MV-4-11 (cell line): ENCODE measurements at places on chromosomes 16 and 17.
A peak's percentile ranks its signal among the peaks of the same experiment; 100 is the strongest.

GRCh38 chr16:53207810-53208752, 153.3 kb downstream of the CHD9 start:
- peak; percentile 89 for DNase-seq

DNA sequence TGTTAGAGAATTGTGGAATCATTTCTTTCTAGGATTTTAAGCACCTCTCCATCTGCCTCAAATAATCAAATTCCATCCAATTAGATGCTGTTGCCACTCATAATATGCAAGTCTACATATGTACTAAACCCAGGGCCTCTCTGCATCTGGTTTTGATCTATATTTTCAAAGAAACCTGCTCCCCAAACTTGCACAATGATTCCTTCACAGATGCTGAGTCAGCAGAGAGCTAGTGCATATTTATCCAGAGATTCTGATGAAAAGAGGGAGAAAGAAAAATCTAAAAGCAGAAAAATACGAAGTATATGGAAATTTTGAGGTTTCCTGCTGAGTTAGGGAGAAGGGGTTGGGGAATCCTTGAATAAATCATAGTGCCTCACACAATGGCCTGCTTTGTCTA, 235.1 kb upstream of the RBFOX1 start:
- no peak for DNase-seq

GRCh38 chr17:10116753-10117420, 81.5 kb downstream of the GAS7 start:
- no peak for DNase-seq

DNA sequence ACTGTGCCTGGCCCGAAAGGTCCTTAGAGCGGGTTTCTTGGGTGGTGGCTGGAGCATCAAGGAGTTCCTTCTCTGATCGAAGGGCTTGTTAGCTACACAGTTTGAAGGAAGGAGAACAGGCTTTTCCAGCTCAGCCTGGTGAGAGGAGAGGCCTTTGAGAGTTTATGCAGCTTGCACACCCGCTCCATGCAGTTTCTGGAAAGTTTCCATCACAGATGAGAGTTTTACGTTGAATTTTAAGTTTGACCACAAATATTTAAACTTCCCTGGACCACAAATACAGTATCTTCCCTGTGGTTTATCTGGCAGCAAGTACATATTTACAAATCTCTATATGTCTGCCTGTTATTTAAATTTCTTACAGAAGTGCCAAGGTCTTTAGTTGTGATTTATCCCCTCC, 56.8 kb downstream of the HIC1 start:
- DNase-seq = no peak

DNA sequence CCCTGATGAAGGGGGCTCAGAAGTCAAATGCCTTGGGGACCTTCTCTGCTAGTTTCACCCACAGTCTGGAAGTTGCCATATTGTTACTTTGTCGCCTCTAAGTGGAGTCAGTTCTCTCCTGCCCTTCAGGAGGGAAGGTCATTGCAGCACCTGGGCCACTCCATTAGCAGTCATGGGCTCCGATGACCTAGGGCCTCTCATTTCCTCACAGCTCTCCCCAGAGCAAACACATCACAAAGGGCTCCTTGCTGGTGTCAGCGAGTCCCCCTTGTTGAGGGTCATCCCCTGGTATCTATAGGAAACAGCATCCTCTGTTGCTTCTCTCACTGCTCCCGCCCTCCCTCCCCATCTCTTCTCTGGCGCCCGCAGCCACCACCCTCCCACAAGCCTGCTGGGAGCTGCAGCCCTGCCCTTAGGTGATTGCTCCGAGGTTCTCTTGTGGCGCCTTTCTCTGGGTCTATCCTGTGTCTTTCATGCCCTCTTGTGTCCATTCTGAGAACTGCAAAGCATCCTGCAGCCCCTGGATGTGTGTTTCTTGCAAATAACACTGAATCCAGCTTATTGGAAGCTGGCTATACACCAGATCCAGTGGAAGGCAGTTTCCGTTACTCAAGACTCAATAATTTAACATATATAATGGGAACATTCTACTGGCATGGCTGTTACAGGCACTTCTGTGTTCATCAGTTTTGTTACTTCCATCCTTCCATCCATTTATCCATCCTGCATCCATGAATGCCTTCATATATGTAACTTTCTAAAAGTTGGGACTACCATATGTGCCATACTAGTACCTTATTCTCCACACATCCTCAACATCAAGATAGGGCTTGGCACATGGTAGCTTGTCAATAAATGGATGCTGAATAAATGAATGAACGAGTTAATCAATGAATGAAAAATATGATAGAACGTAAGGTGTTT, 21.2 kb downstream of the PDILT start:
- DNase-seq = peak; percentile 38
